ENCODE measurements at places on chromosomes 5 and 9.

DNA sequence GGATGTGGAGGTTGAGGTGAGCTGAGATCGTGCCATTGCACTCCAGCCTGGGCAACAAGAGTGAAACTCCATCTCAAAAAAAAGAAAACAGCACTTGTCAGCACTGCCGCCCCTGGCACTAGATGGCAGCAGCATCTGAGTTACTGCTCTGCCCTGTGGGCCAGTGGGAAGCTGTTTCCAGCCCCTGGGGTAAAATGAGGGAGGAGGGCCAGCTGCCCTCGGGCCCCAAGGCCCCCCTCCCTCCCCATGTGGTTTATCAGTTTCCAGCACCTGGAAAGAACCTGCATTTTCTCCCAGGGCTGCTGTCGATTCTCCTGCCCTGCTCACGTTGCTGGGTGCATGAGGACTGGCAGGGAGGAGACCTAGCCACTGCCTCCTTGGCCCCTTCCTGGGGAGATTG, 13.2 kb upstream of the CEL start:
- DNase-seq, result no peak

- DNase-seq, result no peak
Measured at GRCh38 chr5:78979909-78980308, 5.2 kb downstream of the ARSB start.

GRCh38 chr5:175681045-175681967, 23.4 kb downstream of the HRH2 start:
- DNase-seq, result no peak

- no peak for DNase-seq
Measured at GRCh38 chr5:158007336-158007735, 148.4 kb upstream of the CLINT1 start.

GRCh38 chr5:127320032-127320965, 29.7 kb downstream of the MEGF10 start:
- no peak for DNase-seq

DNA sequence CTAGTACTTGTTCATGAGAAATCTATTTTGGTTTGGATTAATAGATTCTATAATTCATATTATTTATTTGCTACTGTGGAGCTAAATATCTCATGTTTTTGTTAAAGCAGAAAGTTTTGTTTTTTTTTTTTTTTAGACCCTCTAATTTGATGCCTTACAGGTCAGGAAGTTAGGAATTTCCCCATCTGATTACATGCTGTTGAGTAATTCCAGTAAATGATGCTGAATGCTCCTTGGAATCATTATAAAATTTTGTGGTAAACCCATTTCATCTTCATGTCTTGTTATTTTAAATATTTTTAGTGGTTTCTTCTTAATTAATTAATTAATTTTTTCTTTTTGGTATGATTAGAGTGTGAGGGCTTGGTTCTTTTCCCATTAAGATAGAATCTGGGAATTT, 35.6 kb downstream of the NNT start:
- no peak for DNase-seq

GRCh38 chr9:136379401-136379800, 5.9 kb upstream of the CARD9 start:
- no peak for DNase-seq

DNA sequence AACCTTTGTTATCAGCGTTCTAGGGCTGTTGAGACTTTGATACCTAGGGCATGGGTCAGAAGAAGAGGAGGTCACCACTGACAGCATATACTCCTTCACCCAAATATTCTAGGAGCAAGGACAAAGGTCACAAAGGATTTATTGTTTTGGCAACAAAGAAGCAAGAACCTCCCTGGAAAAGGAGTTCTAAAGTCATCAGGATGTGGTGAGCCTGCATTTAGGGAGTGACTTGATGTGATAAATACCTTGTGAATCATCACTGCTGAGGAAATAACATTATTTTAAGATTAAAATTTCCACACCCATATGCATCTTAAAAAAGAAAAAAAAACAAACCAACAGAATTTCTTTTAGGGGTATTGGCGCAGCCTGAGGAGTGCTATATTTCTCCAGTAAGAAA, 13.9 kb downstream of the IFNA1 start:
- no peak for DNase-seq

DNA sequence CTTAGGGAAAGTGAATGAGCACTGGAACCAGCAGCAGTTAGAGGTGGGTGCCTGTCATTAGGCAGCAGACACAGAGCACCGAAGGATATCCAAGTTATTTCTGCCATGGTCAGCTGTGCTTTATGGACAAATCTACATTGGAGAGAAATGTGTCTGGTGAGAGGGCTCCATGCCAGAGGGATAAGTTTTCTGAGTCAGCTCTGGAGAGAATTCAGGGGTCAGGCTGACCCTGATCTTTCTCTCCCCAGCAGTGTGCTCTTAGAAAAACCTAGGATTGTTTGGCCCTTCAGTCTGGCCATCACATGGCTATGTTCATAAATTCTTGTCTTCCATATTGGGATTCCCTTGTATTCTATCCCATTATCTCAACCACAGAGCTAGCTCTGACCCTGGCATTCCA, 8.9 kb upstream of the IL17B start:
- DNase-seq, result no peak

- DNase-seq, result peak; percentile 63
Measured at GRCh38 chr9:137156567-137157375, 13.1 kb downstream of the LRRC26 start.

GRCh38 chr5:60583616-60584015, 116.3 kb downstream of the DEPDC1B start:
- no peak for DNase-seq

GRCh38 chr9:38094165-38094564, 25.1 kb upstream of the SHB start:
- DNase-seq, result no peak

DNA sequence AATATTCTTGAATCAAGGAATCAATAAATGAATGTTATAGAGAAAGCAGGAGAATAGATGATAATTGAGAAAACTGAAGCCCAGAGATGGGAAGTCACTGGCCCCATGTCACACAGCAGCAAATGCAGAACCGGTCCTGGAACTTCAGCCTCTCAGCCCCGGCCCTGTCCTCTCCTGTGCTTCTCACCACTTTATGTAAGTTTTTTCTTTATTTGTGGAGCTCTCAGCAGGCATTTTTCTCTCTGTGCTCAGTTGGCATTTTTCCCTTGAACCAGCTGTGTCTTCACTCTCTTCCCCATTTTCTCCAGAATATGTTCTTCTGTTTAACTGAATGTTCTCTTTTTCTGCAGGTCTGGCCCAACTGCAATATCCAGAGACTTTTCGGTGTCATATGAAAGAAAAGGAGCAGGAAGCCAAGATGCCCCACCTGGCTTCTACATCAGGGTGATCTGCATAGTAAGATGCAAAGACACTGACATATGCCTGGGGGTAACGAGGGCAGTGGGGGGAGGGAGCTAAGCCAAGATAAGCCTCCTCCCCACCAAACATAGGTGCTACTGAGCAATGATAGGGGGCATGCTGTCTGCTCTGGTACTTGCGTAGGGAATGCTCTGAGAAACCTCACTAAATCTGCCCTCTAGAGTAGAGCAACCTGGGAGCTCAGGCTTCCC, 12.8 kb upstream of the LCP2 start:
- no peak for DNase-seq

DNA sequence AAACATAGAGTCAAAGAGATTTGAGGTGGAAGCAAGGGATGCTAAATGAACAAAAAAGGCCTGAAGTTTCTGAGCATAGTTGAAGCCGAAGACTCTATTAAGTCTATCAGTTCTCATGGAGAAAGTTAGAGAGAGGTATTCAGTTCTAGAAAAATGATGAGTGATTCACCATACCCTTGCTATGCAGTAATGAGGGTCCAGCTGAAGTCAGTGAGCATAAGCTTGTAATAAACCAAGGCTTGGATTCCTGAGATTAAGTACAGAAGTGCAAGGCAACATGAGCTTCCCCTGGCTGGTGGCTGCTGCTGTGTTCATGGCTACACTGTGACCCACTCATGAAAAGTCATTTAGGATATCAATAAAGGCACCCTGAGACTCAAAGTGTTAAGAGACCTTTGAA, 129.7 kb upstream of the MTAP start:
- no peak for DNase-seq

- no peak for DNase-seq
Measured at GRCh38 chr5:55582256-55582655, 47.5 kb upstream of the PLPP1 start.

GRCh38 chr5:14281746-14282181, 138.6 kb downstream of the TRIO start:
- no peak for DNase-seq

Data from stimulated activated CD4-positive, alpha-beta T cell treated with anti-CD3 and anti-CD28 coated beads, Interleukin-4, amount 100 ng/mL, for 24 hours (primary cell).